ENCODE measurements at places on chromosomes 2 and 18. TPM values are rescaled to one million over a fixed set of nuclear protein-coding genes. Genes with fewer than 3 reads are reported as not detected.

Gene HMSD
- not detected for total RNA-seq

Gene NEMP2
- 7.8 TPM for total RNA-seq

Gene MORN2
- total RNA-seq = 12.0 TPM

Gene SFT2D3
- total RNA-seq = 7.8 TPM
